A673 (cell line): ENCODE measurements at places on chromosomes 11 and 22.

- DNase-seq, result peak; percentile 92
These were observed 27.8 kb upstream of the ROBO3 start for GRCh38 chr11:124837491-124837856.

GRCh38 chr11:73950869-73951710 lies at the start of gene DNAJB13:
DNAJB13 (plus strand) TSS chr11:73951026; CDS start chr11:73951070, 44 bp downstream.
- DNase-seq, result peak; percentile 68

- no peak for DNase-seq
These were observed 629 bp downstream of the TTLL8 start for GRCh38 chr22:50057278-50058060.

DNA sequence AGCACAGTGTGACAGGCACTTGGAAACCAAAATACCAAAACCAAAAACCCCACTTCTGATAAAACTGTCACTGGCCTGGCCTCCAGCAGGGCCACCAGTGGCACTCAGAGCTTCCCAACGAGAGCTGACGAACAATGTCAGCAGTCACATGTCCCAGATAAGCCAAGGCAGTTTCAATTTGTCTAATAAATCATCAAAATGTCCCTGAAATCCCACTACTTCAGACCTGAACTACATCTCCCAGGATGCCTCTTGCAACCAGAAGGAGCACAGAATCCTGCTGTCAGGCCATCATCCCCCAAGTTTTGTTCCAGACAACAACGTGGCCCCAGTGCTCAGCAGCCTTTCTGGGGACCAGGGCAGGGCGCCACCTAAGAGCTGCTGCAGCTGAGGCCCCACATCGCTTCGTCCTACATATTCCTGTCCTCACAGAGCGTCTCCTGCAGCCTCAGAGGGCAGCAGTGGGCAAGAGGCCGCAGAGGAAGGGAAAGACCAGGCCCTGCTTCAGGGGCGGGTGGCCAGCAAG lies 25.1 kb downstream of the LRFN4 start:
- DNase-seq, result no peak

DNA sequence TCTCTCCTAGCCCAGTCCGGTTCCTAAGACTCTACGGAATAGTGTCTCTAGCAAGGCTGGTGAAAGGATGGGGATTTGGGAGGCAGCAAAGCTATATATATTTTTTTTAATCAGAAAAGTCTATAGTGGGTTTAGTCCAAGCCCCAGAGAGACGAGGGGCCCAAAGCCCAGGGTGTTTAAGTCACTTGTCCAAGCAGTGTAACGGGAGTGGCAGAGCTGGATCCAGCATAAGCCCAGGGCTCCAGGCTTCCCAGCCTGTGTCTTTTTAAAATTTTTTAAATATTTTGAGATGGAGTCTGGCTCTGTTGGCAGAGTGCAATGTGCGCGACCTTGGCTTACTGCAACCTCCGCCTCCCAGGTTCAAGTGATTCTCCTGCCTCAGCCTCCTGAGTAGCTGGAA lies 6.8 kb downstream of the GRIK4 start:
- no peak for DNase-seq

GRCh38 chr11:86990031-86990430 lies 34.8 kb upstream of the FZD4 start:
- DNase-seq, result peak; percentile 60
